ENCODE measurements at places on chromosomes 7 and 10. TPM values are rescaled to one million over a fixed set of nuclear protein-coding genes. Genes with fewer than 3 reads are reported as not detected.

- no peak for DNase-seq
Measured at GRCh38 chr10:128894641-128895040, 572.4 kb upstream of the MGMT start.

- no peak for DNase-seq
Measured at GRCh38 chr7:35035511-35035961, 1.7 kb downstream of the DPY19L1 start.

PRPS1L1 gene
- not detected for total RNA-seq

MRPS24 gene
- 151 TPM for total RNA-seq

DNA sequence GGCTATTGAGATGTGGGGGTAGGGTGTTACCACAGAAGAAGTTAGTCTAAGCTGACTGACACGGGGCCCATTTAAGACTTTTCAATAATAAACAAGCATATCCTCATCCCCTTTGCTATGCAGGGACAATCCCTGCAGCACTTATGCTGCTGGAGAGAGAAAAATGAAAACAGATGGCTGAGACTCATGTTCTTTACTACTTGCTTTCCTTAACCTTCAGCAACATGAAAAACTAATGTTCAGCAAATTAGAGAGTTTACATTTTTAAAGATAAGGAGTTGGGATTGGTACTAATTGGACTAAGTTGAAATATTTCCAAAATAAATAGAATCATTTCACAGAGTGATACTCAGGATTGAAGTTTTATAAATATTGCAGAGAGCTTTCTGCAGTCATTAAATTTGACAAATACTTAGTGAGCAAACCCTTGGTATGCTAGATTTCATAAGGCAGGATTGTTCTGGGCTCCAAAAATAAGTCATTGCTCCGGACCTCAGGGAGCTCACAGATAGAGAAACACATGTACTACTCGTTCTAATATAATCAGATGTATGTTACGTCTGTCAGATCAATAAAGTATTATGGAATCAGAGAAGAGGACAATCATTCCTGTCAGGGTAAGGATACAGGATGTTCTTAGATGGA, 147.1 kb upstream of the LRRN3 start:
- DNase-seq: no peak

DNA sequence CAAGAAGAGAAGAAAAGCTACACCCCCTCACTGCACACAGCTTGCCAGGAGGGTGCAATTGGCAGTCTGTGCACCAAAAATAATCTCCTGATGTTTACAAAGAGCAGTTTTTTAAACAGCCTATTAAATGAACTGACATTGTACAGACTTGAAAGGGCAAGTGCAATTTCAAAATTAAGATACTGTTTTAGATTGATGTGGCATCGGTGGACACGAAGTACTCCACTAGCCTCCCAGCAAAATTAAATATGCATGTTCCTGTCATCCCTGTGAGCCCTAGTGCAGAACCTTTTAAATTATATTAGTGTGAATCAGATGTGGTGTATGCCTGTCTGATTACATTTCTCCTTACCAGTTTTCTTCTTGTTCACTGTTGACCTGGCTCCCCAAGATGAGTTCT, 87.9 kb downstream of the WIPF3 start:
- DNase-seq: no peak
